ENCODE measurements at places on chromosomes 11 and 22.

- DNase-seq, result no peak
These were observed 54.5 kb upstream of the MPEG1 start for GRCh38 chr11:59267196-59267595.

GRCh38 chr11:2796091-2796490, 89.5 kb downstream of the CDKN1C start:
- DNase-seq, result no peak

DNA sequence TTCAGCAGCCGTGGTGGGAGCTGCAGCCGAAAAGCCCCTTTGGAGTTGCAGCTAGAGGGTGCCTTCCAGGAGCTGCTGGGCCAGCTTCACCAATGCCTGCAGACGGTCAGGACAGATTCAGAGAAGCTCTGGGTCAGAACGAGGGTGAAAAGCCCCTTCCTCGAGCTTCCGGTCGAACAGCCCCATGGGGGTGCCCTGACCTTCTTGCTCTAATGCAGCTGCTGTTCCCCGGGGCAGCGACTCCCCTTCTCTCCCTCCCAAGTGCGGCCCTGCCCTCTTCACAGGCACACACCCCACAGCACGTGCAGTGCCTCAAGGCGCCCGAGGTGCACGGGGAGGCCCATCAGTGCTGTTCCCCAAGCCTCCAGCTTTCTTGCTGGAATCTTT, 9.6 kb upstream of the IFITM3 start:
- no peak for DNase-seq

DNA sequence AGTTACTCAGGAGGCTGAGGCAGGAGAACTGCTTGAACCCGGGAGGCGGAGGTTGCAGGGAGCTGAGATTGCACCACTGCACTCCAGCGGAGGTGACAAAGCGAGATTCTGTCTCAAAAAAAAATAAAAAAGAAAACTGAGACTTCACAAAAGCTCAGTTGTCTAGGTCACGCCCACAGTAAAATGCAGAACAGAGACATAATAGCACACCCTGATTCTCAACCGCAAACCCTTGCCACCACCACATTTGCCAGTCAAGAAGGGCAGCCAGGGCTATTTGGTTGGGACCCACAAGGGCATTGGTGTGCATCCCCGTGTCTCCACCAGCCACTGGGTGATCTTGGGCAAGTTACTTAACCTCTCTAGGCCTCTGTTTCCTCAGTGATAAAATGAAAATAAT, 25.4 kb downstream of the CREB3L1 start:
- no peak for DNase-seq

DNA sequence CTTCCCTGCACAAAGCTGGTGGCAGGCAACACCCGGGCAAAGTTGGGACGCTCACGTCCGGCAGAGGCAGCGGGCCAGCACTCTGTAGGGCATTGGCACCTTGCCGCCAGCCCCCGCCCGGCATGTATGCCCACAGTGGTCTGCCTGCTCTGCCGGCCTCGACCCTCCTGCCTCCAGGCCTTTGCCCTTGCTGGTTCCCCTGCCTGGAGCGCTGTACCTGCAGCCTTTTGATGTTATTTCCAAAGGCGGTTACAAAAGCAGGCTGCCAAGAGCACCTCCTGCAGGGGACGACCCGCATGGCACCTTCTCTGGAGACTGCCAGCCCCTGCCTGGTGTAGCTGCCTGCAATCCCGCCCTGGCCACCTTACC, 56.5 kb upstream of the SHISAL1 start:
- no peak for DNase-seq

DNA sequence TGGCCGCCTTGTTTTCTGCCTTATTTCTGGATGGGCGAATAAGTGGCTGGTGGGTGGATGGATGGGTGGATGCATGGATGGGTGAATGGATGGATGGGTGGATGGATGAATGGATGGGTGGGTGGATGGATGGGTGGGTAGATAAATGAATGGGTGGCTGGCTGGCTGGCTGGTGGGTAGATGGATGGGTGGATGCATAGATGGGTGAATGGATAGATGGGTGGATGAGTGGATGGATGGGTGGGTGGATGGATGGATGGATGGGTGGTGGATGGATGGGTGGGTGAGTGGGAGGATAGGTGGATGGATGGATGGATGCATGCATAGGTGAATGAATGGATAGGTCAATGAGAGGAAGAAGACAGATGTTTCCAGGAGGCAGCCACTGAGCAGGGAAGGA, 98.9 kb downstream of the CACNA1I start:
- no peak for DNase-seq

DNA sequence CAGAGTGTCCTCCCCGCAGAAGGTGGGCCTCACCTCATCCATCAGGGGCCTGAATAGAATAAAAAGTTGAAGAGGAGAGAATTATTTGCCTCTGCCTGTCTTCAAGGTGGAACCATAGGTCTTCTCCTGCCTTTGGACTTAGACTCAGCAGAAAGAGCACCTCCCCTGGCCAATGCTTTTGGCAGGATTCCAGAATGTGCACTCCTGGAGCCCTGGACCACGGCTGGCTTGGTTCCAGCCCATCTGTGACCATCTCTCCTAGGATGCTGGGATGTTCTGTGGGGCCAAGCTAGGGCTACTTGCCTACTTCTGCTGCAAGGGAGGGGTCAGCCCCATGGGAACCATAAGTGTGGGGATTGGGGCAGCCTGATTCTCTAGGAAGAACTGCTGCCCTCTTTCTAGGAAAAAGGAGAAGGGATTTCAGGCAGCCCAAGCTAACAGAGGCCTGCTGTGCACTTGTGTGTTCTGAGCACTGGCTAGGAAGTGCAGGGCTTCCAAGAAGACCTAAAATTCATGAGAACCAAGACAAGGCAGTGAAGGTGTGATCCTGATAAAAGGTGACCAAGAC, 32.2 kb upstream of the SHANK2 start:
- no peak for DNase-seq

GRCh38 chr11:105609341-105609781, 512 bp upstream of the GRIA4 start:
- DNase-seq, result no peak

GRCh38 chr11:11976481-11977127, 31.8 kb downstream of the DKK3 start:
- DNase-seq, result no peak

DNA sequence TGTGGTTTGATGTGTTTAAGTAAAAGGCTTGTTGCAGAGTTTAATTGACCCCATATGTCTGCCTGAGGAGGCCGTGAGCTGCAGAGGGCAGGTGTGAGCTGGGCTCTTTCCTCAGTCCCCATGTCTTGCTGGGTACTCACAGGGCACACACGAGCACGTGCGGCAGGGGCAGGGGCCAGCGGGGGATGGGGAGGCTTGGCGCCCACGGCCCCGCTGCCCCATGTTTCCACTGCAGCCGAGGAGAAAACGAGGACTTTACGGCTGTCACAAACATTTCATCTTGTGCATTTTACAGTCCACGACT, 24.7 kb upstream of the CCDC188 start:
- DNase-seq, result no peak

- no peak for DNase-seq
These were observed 22.4 kb upstream of the THY1 start for GRCh38 chr11:119445379-119445778.
